ENCODE measurements at places on chromosomes 2 and 18.

- DNase-seq = no peak
Measured at GRCh38 chr2:25105336-25106085, 62.9 kb downstream of the POMC start.

GRCh38 chr2:183093857-183094657 lies 15.5 kb downstream of the DUSP19 start:
- DNase-seq = no peak

GRCh38 chr2:203673933-203674332 lies 32.5 kb upstream of the CD28 start:
- DNase-seq = peak; percentile 9

GRCh38 chr2:29664578-29664977 lies 256.8 kb downstream of the ALK start:
- no peak for DNase-seq

DNA sequence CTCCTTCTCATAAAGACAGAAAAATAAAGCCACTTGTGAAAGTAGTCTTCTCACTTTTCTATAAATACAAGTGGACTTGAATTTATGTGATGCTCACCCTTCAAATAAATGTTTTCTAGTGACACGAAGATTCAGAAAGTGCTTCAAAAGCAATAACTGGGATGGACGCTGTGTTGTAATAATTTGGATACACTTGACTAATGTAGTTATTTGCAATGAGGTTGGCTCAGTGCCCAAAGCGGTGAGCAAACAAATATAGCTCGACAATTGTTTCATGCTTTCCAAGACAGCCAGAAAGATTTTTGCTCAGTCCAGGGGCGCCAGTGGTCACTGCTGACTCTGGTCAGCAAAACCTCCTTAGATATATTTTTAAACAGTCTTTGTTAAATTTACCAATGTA lies 278.6 kb upstream of the KLHL14 start:
- no peak for DNase-seq
